ENCODE measurements at places on chromosomes 3 and 15.
A peak's percentile ranks its signal among the peaks of the same experiment; 100 is the strongest.

- no peak for DNase-seq
Measured at GRCh38 chr3:38458796-38459498, 5.3 kb downstream of the ACVR2B start.

GRCh38 chr3:157533298-157534070 lies 30.3 kb upstream of the VEPH1 start:
- DNase-seq = no peak

DNA sequence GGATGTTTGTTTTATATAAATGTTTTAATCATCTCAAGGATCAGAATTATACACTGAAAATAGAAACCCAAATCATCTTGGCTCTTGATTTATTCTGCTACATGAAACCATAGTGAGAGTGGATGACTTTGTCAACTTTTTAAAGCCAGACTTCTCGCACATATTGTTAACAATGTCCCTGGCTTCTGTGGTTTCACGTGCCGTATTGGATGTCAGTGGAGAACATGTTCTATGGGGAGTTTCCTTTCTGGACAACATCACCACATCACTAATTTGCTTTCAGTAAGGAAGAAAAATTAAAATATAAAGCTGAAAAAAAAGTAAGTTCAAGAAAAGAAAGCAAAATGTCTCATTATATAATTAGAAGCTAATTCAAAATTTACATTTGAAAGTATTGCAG lies 297.1 kb upstream of the MME start:
- no peak for DNase-seq

DNA sequence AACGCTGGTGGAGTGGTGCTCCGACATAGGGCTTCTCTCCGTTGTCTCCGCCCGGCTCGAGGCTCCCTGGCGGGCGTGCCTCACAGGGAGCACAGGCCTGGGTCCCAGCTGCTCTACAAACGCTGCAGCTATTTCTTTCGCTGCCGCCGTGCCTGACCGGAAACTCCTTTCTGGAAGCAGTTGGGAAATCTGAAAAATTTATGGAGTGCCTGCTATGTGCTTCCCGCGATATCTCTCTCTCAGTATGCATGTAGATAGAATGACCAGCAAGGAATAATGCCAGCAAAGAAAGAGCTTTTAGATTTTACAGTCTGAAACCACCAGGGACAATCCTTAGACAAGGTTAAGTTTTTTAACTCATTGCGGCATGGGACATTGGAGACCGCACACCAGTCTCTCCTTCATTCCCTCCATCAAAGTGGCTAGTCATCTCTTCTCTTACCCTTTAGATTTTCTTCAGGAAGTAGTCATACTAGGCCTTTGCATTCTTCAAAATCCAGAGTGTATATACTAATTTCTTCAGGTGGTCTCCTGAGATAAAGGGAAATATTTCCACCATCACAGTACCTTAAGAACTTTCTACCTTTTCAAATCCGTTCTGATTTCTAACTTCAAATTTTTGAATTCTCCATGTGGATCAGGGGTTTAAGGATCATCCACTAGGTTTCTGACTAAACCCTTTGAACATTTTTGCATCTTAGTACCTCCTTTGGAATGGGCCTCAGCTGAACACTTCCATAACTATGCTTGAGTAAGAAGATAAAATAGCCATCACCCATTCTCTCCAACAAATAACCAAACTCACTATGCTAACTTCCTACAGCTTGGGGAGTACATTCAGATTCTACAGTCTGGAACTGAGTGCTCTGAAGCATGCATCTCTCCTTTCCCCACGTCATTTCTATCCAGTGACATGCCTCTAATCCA lies 1.1 kb upstream of the NPHP3 start:
- DNase-seq = no peak

GRCh38 chr3:125013095-125013494 lies 42.7 kb downstream of the HEG1 start:
- DNase-seq = no peak

- DNase-seq = no peak
Measured at GRCh38 chr15:69763831-69764230, 311.2 kb downstream of the RPLP1 start.

DNA sequence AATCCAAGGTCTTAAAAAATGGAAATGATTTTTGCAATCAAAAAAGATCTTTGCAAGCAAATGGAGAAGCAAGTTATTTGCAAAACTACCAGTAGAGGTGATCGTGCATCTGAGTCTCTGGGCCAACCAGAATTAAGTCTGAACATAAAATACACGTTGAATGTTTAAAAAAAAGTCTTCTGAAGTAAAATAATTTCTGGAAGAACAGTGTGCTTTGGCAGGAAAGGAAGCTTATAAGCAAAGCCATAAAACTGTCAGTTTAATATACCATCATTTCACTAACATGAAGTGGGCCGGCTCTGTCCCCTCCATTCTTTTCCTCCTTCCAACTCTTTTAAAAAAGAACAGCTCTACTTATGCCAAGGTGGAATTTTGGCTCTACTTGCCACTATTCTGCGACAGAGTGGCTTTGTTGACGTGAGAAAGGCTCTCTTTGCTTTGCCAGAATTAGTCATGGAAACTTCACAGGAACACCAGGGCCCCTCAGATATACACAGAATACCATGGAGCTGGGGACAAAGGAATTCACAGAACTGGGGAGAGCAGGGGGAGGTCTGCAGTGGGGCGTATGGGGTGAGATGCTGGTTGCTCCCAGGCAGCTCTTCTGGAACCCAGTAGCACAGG lies 29.8 kb downstream of the FSTL1 start:
- DNase-seq = no peak

GRCh38 chr3:187183210-187183862 lies 13.9 kb upstream of the RTP1 start:
- DNase-seq = no peak

GRCh38 chr3:48855681-48856447 lies 8.2 kb upstream of the PRKAR2A start:
- DNase-seq = no peak

DNA sequence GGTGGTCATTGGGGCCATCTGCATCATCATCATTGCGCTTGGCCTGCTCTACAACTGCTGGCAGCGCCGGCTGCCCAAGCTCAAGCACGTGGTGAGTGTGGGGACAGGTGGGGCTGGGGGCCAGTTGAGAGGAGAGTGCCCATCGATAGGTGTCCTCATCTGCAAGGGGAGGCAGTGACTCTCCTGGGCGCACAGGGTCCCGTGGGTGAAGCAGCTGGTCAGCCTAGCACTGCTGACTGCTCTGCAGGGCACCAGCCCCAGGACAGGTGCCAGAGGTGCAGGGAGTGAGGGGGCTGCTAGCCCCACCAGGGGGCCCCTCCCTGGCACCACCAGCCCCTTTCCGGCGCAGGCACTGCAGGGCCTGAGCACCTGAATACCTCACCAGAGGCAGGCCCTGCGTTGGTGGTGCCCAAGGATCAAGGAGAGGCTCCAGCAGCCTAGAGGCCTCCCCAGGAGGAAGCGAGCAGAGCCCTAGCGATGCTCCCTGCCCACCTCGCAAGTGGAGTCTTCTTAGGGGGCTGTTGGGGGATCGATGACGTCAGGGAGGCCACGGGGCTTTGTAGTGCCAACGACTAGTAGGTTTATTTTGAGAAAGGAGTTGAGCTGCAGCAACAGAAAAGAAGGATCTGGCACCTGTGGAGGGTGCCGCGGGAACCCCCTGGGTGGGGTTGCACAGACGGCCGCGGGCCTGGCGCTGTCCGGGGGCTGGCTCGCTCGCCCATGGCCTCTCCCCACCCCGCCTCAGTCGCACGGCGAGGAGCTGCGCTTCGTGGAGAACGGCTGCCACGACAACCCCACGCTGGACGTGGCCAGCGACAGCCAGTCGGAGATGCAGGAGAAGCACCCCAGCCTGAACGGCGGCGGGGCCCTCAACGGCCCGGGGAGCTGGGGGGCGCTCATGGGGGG lies 976 bp upstream of the ABTB1 start:
- peak; percentile 5 for DNase-seq

DNA sequence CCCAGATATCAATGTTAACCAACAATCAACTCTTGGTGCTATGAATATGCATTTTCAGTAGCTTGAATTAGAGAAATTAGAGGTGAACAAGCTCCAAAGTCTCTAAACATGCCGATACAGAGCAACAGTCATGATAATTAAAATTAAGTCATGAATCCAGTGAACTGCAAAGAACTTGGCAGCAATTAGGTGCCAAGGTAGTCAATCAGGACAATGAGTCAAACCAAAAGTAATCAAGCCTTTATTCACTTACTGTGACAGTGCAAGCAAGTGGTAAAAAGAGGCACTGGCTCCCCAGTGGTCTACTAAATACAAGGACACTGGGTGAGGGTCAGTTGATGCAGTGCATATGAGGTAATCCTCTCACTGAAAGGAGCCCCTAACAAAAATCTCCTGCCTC lies 1.8 kb downstream of the ZNF770 start:
- no peak for DNase-seq

DNA sequence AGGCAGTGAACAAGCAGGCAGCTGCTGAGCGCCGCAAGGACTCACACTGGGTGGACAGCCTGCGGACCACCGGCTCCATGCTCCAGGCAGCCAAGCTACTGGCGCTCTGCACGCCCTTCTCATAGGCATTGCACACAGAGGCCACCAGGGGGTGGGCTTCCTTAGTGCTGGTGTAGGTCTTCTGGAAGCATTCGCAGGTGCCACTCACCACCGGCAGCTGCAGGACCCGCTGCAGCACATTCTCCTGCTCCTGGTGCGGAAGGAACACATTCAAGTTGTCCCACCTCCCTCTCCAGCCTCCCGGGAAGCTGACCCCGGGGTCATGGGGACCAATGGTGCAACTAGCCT lies 6.0 kb downstream of the PLIN1 start:
- no peak for DNase-seq

- no peak for DNase-seq
Measured at GRCh38 chr15:76162784-76163456, 103.1 kb downstream of the TMEM266 start.

GRCh38 chr3:51975852-51976549 lies 1.1 kb downstream of the ABHD14A start:
- DNase-seq = peak; percentile 29

GRCh38 chr3:13583251-13584180 lies 34.6 kb downstream of the FBLN2 start:
- DNase-seq = no peak

DNA sequence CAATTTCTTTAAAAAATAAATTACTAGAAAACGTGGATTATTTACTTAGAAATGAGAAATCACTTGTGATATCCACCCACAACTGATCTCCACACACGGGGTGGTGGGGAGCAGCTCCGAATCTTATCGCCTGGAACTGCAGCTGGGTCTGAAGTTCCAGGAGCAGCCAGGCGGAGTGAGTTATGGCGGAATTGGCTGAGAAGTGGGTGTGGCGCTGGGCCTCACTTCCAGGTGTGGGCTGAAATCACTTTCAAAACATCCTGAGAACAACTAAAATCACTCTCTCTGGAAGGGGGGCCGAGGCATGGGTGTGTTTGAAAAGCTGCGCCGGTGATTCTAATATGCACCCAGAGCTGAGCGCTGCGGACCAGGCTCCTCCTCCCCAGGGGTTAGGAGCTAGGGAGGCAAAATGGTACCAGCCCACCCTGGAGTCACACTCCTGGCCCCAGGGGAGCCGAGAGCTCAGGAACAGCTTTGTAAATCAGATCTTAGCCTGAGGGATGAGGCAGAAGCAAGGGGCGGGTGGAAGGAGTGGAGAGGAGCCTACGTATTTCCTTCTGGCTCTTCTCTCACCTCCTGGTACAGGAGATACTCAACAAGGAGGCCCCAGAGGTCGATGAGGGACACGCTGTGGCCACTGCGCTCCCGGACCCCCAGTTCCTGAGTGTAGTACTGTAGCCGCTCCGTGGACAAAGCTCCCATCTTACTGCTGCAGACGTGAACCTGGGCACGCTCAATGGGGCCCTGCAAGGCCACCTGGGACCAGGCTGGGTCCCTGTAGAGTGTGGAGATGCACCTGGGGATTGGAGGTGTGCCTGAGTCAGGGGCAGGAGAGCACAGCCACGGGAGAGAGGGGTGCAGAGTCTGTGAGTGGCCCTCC lies 9.6 kb downstream of the PLA2G4F start:
- DNase-seq = no peak

GRCh38 chr15:38894243-38894948 lies 329.8 kb upstream of the RASGRP1 start:
- DNase-seq = no peak

DNA sequence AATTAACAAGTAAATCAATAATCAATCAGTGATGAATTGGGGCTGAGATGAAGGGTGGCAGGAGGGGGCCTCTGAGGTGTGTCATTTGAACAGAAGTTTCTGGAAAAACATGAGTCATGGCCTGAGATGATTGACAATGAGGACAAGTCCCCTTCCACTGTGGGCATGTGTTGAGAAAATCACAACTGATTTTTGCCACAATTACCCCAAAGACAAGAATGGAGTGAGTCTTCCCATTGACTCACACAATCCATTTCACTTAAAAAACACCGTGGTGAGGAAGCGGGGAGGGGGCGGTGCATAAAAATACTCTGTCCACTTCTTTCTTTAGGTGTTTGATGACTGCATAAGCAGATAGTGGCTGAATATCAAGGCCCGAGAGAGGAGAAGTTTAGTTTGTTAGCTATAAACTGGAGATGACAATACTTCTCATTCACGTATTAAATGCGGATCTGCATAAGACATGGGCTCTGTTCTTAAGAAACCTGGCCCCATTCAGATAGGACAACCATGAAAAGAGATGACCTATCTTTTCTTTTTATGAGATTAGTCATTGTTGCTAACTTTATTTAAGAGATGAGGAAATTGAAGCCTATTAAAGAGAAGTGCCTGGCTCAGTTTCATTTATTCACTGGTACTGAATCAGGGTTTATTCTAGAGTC lies 34.7 kb downstream of the SHC4 start:
- DNase-seq = no peak

DNA sequence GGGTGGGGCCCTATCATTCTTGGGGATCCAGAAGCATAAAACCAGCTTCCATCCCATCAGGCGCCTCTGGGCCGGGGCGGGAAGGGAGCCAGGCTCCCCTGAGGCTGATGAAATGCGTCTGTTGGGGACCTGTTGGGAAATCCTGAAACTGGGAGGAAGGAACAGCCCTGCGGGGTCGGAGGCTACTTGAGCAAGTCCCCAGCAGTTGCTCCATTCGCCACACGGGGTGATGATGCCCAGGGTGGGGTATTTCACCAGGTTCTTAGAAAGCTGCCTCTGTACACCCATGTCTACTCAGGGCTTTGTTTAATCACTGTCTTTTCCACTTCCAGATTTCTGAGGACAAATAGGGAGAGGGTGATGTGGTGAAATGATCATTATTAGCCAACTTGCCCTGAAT lies 25.4 kb upstream of the TSEN2 start:
- no peak for DNase-seq

GRCh38 chr15:51023499-51023898 lies 71.2 kb downstream of the TNFAIP8L3 start:
- no peak for DNase-seq

GRCh38 chr3:12444582-12445471 lies 39.5 kb upstream of the TSEN2 start:
- DNase-seq = no peak

- no peak for DNase-seq
Measured at GRCh38 chr3:108054935-108055334, 35.9 kb downstream of the CD47 start.

DNA sequence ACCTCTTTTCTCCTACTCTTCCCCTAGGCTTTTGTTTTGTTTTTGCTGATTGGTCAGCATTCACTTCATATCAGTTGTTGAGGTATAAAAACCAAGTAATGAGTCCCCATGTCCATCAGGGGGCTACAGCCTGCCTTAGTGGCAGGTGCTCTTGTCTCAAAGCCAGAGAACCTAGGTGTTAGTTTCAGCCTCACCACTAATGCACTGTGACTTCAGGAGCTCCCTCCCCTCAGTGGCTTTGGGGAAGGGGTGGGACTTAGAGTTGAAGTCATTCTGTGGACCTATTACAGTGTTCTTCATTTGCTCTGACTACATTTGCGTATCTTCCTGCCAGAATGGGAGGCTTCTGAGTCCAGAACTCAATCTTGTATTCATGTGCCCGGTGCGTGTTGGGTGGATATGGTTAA lies 41.6 kb downstream of the NR2C2 start:
- DNase-seq = peak; percentile 28
